Fibroblast of skin of left quadriceps (primary cell): ENCODE measurements at places on chromosomes 2 and 18.

- DNase-seq: no peak
Observed at GRCh38 chr2:161564906-161565305, 59.3 kb upstream of the SLC4A10 start.

- DNase-seq: no peak
Observed at GRCh38 chr2:201699416-201699815, 972 bp upstream of the MPP4 start.

DNA sequence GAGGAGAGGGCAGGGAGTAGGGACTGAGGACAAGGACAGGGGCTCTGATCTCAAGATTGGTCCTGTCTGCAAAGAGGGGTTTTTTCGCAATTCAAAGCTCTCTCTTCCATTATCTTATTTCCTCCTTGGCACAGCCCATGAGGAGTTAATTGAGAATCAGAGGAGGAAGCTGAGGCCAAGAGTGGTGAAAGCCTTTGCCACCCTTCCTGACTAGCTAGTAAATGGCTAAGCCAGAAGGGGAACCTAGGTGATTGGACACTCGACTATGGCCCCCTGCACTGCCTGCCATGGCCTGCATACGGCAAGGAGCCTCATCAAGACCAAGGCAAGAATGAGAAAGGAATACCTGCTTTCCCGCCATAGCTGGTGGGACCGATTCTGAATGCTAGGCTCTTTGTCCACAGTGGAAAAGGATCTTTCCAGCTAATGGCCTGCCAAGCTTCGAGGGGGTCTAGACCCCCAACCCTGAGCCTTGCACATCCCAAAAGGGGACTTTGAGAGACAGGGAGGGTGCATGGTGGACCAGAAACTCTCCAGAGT is 237.9 kb downstream of the HAUS1 start:
- no peak for DNase-seq

DNA sequence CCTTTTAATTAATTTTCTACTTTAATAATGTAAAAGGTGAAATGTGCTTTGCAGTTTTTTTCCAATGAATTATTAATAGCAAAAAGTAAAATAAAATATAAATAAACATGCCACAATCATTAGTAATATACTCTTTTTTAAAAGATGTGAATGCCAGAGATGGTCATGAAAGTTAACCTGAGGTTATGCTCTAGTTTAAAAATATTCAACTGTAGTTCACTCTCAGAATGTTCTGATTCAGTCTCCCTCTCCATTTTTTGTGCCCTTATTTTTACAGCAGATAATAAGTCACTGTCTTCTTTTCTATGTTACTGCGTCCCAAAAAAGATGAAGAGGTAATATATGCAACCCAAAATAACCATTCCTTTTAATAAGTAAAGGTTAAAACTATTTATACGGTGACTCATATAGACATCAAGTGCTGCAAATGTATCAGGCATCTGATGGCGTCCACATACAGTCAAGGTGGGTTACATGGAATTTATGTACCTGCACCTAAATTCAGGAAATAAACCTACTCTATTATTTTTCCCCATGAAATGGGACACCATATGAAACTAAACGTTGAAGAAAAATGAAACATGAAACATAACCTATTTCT is 153.6 kb upstream of the ZNF804A start:
- no peak for DNase-seq

DNA sequence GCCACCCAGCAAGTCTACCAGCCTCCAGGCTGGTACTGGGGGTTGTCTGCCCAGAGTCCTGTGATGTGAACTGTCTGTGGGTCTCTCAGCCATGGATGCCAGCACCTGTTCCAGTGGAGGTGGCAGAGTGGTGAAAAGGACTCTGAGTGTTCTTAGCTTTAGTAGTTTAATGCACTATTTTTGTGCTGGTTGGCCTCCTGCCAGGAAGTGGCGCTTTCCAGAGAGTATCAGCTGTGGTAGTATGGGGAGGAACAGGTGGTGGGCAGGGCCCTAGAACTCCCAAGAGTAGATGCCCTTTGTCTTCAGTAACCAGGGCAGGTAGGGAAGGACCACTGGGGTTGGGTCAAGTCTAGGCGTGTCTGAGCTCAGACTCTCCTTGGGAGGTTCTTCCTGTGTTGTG is 356.7 kb downstream of the STK39 start:
- no peak for DNase-seq

DNA sequence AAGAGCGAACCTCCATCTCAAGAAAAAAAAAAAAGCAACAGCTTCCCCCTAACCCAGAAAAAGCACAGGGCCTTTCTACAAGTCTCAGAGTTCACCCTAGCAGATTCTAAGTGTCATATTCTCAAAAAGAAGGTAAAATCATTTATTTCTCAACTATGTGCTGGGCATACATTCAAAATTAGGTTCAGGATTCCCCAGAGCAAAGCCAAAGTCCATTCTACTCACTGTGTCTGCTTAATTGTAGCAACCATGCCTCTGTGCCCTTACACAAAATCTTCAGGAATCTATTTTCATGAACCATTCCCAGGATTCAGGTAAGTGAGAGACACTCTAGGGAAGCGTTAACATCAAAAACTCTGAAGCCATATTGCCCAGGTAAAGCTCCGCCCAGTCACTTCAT is 40.0 kb downstream of the CPO start:
- DNase-seq: no peak

DNA sequence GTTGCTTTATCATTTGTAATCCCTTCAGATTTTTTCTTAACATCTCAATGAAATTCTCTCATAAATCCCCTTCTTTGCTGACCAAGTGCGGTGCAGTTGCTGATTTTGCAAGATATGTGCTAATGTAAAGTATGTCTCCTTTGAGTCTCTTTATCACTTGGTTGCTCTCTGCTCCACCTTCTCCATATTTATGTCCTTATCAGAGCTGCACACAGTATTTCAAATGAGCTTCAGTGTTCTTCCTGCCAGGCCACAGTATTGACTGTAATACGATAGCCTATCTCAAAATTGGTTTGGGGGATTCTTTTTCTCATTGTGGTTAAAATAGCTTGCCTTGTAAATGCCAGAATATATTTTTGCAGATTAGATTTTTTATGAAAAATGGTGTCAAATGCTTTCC is 32.2 kb downstream of the MAIP1 start:
- no peak for DNase-seq

DNA sequence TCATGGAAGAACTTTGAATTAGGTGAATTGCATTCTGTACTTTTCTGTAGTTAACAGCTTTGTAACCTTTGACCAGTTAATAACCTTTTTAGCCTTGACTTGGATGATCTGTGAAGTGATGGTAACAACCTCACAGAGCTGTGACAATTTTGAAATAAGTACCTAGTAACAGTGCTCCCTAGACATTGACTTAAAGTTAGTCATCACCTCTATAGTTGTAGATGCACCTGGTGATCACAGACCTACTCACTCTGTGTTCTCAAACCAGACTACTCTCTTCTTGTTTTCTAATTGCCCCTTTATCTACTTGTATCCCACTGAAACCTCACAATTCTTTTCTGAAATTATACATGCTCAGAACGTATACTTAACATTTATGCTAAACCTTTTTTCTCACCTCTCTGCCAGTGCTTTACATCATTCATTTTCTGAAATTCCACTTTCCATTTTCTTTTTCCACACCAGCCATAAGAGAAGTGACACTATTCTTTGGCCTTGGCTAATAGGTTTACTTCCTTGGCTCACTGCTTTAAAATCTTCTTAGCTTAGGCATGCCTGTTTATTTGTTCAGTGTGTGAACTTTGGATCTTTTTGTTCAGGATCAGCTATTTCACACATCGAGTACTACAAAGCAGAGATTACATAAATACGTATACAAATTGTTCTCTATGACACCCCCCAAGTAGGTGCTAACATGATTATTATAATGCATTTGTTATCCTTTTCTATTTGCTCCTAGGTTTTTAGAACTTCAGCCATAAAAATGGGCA is 9.3 kb downstream of the YPEL5 start:
- DNase-seq: no peak

GRCh38 chr18:23580677-23581367 is 5.5 kb downstream of the NPC1 start:
- no peak for DNase-seq

DNA sequence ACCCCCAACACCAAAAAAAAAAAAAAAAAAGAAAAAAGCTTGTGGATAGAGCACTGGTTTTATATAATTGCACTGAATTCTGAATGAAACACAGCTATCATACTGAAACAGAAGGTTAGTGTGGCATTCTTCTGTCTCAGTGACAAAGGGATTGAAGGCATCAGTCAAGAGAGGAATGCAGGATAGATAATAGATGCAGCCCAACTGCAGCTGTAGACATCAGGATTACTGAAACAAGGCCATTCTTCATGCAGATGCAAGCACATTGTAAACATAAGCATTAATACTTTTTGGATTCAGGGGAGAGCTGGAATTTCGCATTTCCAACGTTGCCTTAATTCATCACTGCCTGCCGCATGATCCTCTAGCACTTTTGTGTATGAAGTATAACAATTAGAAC is 897.4 kb upstream of the KLHL29 start:
- DNase-seq: no peak

DNA sequence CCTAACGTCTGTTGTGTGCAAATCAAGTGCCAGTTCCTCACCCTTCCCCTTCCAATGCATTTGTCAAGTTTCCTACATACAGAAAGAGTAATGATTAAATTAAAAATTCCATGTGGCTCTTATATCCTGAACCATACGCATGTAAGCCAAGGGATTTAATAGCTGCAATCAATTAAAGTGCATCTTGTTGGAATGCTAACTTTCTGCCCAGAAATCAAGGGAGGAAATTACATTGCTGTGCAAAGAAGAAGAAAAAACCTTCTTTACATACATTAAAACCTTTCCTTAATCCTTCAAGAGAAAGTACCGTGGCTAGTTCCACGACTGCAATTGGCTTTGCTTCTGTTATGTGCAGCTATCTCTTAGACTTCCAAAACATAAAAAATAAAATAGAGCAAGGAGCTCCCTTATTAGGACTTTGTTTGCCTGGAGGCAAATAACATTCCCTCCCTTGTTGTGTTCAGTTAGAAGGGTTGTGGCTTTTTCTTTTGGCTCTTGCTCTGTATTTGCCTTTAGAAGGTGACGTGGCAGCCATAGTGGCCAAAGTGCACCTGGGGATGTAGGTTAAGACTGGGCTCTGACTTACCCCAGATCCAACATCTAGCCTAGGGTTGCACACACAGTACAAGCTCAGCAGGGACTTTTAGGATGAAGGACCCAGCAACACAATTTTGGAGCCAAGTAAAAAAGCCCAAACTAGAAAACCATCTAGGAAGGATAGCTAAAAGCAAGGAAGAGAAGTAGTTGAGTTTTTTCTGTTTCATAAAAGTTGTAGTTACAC is 158.3 kb downstream of the ANTXR1 start:
- peak; percentile 57 for DNase-seq

- DNase-seq: no peak
Observed at GRCh38 chr2:128642316-128642715, 323.6 kb upstream of the HS6ST1 start.

DNA sequence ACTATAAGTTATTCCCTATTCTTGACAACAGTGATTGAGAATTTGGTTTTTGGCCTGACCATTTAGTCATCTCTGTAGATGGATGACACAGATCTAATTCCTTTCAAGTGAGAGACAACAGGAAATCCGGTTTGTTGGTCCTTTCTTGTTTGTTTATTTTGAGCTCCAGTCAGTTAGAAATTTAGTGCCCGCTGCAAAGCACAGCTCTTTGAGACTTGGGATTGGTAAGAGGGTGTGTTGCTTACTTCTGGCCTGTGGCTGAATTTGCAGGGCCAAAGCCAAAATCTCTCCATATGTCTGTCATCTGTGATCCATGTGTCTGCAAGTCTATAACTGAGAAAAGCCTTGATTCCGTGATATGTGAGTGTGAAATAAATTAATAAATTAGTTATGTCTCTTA is 74.3 kb downstream of the BIN1 start:
- no peak for DNase-seq

DNA sequence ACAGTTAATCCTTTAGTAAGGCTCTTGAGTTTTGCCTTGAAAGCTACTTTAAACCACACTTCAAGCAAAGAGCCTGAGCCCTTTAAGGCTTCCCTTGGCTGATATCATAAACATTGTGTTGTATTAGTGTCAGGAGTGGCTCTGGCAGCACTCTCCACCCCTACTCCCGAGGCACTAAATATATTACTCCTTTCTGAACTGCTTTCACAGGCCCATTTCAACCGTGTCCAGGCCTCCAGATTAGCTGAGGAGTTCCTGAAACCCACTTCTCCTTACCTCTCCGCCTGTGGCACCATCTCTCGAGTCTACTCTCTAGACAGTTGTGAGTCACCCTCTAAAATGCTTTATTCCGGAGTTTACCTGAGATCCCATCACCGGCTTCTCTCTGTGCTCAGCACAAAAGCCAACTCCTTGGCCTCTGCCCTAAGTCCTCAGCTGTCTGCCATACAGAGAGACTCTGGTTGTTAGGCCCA is 14.4 kb upstream of the STON1 start:
- no peak for DNase-seq

- no peak for DNase-seq
Observed at GRCh38 chr2:227612546-227613271, 1.9 kb downstream of the SCYGR3 start.

DNA sequence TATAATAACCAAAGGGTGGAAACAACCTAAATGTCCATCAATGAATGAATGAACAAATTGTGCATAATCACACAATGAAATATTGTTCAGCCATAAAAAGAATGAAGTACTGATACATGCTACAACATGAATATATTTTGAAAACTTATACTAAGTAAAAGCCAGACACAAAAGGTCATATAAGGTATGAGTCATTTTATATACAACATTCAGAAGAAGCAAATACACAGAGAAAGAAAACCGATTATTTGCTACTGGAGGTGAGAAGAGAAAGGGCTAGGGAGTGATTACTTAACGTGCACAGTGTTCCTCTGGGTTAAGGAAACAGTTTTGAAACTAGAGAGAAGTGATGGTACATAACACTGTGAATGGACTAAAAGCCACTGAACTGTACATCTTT is 105.3 kb downstream of the GORASP2 start:
- no peak for DNase-seq

- DNase-seq: no peak
Observed at GRCh38 chr2:11832531-11832930, 86.1 kb downstream of the LPIN1 start.

DNA sequence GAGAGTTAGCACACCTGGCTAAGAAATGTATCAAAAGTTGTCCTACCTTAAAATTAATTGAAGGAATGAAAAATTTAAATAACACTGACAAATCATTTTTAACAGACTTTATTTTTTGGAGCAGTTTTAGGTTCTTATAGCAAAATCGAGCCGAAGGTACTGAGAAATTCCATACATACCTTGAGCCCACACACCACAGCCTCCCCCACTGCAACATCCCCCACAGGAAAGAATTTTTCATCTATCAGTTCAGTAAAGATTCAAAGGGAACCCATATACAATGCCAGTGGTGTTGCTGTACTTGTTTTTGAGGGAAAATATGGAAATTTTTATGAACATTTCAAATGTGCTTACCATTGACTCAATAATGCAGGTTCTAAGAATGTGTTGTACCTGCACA is 169.8 kb upstream of the HS6ST1 start:
- DNase-seq: no peak

- DNase-seq: no peak
Observed at GRCh38 chr2:24836706-24837105, 43.5 kb downstream of the CENPO start.

DNA sequence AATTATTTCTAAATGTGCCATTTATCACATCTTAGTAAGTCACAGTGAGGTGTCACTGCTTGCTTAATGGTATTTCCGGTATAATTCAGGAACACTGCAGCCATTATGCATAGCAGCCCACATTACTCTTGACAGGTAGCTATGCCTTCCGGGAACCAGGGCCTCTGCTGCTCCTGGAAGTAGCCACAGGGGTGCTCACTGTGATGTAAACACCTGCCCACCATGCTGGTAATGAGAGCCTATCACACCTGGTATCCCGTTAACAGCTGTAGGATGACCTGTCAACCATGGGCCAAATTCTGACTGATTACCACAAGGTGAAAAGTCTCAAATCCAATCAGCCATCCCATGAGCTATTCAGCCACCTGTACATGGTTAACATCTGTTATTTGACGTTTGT is 647.0 kb upstream of the NXPH2 start:
- DNase-seq: no peak
